Upper lobe of right lung (tissue), 1 donor: ENCODE measurements at places on chromosomes 1 and 21. TPM values are rescaled to one million over a fixed set of nuclear protein-coding genes. Genes with fewer than 3 reads are reported as not detected.

Gene ADAMTS1
- 122 TPM for total RNA-seq

Gene SPATA45
- total RNA-seq: not detected

Gene BRDT
- total RNA-seq: not detected

DNA sequence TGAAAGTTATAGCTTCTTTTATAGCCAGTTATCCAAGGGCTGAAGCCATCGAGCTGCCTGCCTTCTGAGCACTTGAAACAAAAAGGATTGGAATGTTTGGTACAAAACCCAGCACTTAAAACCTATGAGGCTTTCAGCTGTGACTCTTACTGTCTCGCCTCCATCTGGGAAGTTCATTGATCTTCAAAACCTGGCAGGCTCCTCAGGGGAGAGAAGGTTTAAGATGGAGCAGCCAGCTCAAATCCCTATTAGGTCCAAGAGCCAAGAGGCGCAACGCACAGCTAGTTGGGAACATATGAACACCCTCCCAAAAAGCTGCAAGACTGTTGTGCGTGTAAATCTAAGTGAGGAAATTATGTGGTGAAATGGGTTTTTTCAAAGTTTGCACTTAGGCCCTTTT lies 33.4 kb downstream of the BACE2 start:
- DNase-seq: no peak

DNA sequence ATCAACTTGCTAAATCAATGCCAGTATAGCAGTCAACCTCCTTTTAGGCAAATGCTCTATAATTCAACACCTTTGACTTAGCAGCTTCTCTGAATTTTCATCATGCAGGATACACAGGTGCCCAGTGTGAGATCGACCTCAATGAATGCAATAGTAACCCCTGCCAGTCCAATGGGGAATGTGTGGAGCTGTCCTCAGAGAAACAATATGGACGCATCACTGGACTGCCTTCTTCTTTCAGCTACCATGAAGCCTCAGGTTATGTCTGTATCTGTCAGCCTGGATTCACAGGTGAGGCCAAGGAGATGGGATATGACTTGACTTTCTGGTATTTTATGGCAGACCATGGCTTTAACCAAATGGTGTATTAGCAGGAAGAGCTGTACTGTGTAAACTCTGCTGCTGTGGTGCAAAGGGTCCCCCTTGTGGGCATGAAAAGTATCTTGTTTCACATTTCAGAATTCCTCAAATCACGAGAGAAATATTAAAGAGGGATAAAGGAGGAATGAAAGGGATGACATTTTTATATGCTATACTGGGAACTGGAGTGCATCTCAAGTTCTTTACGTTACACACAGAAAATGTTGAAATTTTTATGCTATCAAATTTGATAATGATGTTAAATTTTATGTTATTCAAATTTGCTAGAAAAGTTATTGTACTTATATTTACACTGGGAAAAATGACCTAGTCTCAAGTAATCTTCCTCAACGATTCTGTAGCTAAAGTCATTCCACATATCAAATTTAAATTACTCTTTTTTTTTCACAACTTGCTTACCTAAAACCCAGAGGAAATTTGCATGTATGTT lies 88.9 kb downstream of the CRB1 start:
- DNase-seq: no peak

- DNase-seq: no peak
Observed at GRCh38 chr1:167566766-167567165, 13.2 kb upstream of the CREG1 start.

DNA sequence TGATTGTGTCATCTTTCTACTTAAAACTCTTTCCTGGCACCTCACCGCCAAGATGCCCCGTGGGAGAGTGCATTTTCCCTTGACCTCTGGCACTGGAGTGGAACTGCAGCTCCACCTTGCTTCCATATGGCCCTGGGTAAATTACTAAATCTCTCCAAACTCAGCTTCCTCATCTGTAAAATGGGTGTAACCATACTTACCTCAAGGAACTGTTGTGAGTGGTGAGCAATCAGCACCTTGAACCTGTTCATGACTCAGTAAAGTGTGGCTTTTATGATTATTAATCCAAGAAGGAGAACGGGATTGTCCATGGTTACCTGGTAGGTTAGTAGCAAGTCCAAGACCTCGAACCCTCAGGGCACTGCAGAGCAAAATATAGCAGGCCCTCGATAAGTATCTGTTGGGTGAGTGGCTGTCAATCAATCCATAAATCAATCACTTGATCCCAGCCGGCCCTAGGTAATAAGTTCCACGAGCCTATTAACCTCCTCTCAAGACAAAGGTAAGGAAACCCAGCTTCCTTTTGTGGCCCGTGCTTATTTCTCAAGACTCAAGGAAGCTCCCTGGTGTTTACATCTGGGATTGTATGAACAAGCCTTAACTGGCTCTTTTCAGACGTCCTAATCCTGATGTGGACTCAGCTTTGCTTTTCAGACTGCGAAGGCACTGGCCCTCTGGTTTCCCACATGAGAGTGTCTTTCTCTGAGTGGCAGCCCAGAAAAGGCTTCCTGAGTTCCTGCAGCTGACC lies 114.0 kb upstream of the GJB5 start:
- no peak for DNase-seq
